Naive thymus-derived CD4-positive, alpha-beta T cell (primary cell): ENCODE measurements at places on chromosomes 2 and 18. TPM values are rescaled to one million over a fixed set of nuclear protein-coding genes. Genes with fewer than 3 reads are reported as not detected.

The DLX1 gene
- polyA plus RNA-seq = not detected

The RND3 gene
- not detected for polyA plus RNA-seq

The OTOS gene
- not detected for polyA plus RNA-seq

The LGALSL gene
- polyA plus RNA-seq = 0.58 TPM

The AMER3 gene
- not detected for polyA plus RNA-seq

The NOL4 gene
- polyA plus RNA-seq = not detected

The CGREF1 gene
- polyA plus RNA-seq = 0.50 TPM

The CDK15 gene
- polyA plus RNA-seq = not detected

The PCARE gene
- not detected for polyA plus RNA-seq

The THSD7B gene
- polyA plus RNA-seq = not detected

The GRHL1 gene
- not detected for polyA plus RNA-seq

The MC5R gene
- not detected for polyA plus RNA-seq

The KCNG2 gene
- not detected for polyA plus RNA-seq

The LDAH gene
- 8.6 TPM for polyA plus RNA-seq

The NPHP1 gene
- 0.45 TPM for polyA plus RNA-seq

The AQP12B gene
- not detected for polyA plus RNA-seq

The TRIM43 gene
- not detected for polyA plus RNA-seq

The SIX3 gene
- not detected for polyA plus RNA-seq

The C2orf78 gene
- not detected for polyA plus RNA-seq
